Activated CD8-positive, alpha-beta memory T cell treated with anti-CD3 and anti-CD28 coated beads, Interleukin-2, amount 10 ng/mL, durations not matched to agents 7 days and 5 days (primary cell): ENCODE measurements at places on chromosomes 12 and 14. TPM values are rescaled to one million over a fixed set of nuclear protein-coding genes. Genes with fewer than 3 reads are reported as not detected.
A peak's percentile ranks its signal among the peaks of the same experiment; 100 is the strongest.

DNA sequence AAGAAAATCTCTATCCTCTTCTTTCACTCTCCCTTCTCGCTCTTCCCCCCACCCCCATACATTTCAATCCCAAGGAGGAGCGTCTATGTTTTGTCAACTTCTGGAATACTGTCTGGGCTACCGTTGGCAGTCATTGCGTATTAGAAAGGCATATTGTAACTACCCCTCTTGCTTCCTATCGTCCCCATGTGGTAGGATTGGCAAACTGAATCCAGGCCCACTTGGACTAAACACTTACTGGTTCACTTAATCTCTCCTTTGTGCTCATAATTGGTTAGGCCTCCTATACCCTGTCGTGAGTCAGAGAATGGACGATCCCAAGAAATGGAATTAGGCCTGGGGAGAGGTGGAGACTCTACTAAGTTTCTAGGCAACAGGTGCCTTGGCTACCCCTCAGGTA is 68.8 kb upstream of the SLC8A3 start:
- DNase-seq, result peak; percentile 46

GRCh38 chr12:53676656-53677015 is 753 bp upstream of the ATP5MC2 start:
- DNase-seq, result no peak

GRCh38 chr14:63941023-63941422 is 88.2 kb downstream of the SYNE2 start:
- peak; percentile 44 for DNase-seq

DNA sequence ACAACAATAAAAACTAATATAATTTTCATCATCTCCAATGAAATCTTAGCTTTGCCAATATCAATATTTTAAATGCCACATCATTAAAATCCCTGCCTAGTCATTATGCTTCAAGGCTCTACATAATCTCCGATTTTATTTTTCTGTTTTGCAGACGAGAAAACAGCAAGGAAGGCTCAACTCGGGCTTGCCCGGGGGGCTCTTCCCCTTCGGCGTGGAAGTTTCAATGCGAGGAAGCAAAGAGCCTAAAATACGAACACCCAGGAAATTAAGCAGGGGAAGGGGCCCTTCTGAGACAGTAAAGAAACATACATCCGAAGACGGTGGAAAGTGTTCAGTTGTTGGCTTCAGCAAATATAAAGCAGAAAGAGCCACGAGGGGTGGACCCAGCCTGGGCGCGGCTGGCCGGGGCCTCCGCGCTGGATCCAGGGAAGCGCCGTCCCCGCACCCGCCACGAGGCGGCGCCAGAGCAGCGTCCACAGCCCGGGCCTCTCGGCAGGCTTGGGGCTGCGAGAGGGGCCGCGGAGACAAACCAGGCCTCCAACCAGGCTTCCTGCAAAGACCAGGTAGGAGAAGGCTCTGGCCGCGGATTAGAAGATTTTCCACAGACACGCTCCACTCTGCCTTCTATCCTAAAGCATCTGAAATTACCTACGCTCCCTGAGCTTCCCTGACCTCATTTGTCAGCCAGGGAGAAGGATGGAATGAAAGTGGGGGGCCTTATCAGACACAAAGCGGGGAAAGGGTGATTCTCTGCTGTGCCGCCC is 77.2 kb downstream of the SERPINA3 start:
- peak; percentile 60 for DNase-seq

- DNase-seq, result peak; percentile 71
These were observed 134.3 kb downstream of the PLXNC1 start for GRCh38 chr12:94282675-94283074.

- no peak for DNase-seq
These were observed 13.7 kb upstream of the NTN4 start for GRCh38 chr12:95804291-95804690.

DNA sequence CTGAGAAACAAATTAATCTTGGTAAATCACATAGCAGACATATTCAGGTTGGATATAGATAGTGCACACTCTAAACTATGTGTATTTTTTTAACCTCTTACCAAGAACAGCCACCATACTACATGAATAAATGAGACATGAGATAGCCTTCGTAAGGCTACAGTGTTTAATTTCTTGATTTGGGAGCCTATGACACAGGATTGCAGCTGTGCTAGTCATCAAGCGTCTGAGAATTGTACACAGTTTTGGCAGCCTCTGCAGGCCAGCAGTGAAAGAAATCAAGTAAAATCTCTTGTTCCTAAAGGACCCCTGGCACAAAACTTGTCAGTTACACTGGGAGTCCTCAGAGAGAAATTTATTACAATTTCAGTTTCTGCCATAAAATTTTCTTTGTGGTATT is 236.1 kb downstream of the C12orf50 start:
- DNase-seq, result no peak

Gene HNF1A
- total RNA-seq, result not detected

Gene FLRT2
- total RNA-seq, result not detected

- DNase-seq, result no peak
These were observed 24.5 kb upstream of the TMCC3 start for GRCh38 chr12:94674835-94675234.

DNA sequence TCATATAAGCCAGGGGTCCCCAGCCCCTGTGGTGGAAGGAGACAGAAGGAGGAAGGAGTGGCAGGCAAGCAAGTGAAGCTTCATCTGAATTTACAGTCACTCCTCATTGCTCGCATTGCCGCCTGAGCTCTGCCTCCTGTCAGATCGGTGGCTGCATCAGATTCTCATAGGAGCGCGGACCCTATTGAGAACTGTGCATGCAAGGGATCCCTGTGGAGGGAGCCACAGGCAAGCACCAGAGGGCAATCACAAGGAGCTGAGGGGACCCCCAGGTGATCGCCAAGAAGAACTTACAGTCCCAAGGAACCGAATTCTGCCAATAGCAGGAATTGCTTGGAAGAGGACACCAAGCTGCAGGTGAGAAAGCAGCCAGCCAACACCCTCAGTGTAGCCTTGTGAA is 33.2 kb upstream of the VRK1 start:
- DNase-seq, result no peak

DNA sequence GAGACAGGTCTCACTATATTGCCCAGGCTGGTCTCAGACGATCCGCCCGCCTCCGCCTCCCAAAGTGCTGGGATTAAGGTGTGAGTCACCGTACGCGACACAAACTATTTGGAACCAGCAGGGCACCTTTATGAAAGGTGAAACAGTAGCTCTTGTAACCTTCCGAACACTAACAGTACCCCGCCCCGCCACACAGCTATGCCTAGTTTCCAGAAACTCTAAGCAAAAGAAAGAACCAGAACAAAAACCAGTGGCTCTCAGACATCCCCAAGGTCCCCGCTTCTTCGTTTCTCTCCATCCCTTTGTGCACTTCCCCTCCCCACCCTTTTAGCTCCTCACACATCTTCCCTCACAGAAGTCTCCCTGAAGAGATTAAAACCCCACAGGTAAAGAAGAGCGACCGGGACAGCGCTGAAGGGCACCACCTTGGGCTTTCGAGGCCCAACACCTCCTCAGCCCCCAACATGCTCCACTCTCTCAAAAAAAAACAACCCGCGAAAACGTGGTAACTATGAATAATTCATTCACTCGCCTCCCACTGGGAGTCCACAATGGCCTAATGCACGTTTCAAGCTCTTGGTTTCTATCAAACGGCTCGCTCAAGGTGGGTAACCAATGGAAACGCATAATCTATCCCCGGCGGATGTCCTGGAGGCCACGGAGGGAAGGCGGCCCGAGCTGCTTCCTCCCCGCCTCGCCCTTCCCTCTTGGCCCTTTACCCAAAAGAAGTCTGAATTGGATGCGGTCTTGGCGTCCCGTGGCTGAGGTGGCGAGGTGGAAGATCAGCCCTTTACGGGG is 877 bp downstream of the BAG5 start:
- peak; percentile 75 for DNase-seq
